NCI-H1105 treated with DMSO at 0.1 percent for 48 hours (cell line): ENCODE measurements at places on chromosomes 13 and 19.

GRCh38 chr19:8161135-8161646, 11.8 kb upstream of the FBN3 start:
- DNase-seq: no peak

GRCh38 chr13:20904908-20905307, 2.4 kb upstream of the XPO4 start:
- DNase-seq: no peak

DNA sequence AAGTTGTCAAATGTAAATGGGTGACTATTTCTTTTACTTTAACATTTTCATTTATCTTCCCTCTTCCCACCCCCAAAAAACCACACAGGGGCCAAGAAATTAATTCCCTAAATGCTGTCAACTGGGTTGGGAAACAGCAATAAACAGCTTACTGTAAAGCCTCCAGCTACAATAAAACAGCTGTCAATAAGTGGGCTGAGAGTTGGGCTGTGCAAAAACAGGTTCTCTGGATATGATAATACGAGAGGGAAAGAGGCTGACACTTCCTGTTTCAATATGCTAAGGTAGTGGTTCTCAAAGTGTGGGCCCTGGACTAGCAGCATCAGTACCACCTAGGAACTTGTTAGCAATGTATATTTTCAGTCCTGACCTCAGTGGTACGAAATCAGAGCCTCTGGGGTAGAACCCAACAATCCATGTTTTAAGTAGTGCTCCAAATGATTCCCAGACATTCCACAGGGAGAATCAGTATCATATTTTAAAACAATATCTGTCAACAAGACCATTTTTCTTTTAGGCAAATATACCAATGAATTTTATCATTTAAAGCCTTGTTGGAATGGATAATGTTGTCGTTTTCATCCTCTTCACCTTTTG, 8.4 kb downstream of the PCDH9 start:
- no peak for DNase-seq

DNA sequence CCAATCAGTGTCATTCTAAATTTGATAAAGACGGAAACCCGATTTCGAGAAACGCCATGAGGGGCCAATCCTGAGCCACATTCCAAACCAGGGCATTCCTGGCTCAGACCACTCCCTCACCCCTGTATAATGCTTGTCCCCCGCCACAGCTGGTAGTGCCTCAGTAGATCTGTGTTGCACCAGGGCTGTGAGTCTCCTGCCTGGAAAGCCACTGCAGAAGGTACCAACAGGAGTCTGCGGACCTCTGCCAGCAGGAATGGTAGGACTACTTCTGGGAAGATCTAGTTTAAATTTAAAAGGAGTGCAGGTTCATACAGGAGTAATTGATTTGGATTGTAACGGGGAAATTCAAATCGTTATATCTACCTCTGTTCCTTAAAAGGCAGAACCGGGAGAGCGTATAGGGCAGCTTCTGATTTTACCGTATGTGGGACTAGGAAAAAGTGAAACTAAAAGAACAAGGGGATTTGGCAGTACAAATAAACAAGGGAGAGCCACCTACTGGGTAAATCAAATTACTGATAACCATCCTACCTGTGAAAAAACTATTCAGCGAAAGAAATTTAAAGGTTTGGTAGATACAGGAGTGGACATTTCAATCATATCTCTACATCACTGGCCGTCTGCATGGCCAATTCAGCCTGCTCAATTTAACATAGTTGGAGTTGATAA, 20.8 kb upstream of the ZNF266 start:
- peak; percentile 5 for DNase-seq

DNA sequence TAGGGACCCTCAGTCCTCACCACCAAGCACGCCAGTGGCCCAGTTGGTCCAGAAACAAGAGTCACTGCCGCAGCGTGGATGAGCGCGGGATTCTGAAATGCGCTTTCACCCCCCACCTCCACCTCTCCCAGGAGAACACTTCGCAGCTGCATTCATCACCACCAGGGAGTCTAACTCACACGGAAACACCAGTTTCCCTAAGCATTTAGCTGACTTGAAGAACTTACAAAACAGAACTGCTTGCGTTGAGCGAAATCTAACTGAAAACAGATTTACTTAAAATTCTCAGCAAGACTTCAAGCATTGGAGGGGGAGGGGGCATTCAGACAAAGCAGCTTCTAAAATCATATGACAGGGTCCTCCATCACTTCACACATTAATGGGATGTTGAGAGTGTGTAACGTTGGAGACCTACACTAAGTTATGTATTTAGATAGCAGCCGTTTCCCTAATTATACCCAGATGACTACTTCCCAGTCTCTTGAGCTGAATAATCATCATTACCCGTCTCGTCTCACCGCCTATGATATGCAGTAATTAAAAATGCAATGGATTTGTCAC, 258.2 kb upstream of the IRS2 start:
- DNase-seq: peak; percentile 92

DNA sequence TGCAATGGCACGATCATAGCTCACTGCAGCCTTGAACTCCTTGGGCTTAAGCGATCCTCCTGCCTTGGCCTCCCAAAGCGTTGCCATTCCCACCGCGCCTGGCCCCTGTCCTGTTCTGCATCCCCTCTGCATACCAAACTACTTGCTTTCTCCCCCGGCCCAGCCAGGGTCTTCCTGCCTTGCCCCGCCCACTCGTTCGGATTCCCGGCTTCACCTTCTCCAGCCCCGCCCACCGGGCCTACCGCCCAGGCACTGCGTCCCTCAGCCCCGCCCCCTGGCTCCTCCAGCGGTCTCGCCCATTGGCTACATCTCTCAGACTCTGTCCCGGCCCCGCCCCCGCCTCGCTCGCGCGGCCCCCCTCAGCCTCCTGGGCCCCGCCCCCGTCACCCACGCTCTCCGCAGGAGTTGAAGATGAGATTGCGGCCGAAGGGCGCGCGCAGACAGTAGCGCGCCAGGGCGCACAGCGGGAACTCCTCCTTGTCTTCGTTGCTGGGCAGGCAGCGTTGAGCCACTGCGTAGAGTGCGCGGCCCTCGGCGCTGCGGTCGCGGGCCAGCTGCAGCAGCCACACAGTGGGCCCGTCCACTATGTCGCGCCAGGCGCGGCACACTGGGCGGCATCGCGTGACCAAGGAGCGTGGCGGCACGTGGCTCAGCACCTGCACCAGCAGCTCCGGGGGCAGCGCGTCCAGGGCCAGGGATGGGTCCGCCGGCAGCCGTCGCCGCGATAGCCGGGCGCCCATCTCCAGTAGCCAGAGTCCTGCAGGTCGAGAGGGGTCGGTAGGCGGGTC, 19.0 kb downstream of the MRPS12 start:
- no peak for DNase-seq

- no peak for DNase-seq
Measured at GRCh38 chr19:33686687-33687480, 65.1 kb downstream of the CHST8 start.

DNA sequence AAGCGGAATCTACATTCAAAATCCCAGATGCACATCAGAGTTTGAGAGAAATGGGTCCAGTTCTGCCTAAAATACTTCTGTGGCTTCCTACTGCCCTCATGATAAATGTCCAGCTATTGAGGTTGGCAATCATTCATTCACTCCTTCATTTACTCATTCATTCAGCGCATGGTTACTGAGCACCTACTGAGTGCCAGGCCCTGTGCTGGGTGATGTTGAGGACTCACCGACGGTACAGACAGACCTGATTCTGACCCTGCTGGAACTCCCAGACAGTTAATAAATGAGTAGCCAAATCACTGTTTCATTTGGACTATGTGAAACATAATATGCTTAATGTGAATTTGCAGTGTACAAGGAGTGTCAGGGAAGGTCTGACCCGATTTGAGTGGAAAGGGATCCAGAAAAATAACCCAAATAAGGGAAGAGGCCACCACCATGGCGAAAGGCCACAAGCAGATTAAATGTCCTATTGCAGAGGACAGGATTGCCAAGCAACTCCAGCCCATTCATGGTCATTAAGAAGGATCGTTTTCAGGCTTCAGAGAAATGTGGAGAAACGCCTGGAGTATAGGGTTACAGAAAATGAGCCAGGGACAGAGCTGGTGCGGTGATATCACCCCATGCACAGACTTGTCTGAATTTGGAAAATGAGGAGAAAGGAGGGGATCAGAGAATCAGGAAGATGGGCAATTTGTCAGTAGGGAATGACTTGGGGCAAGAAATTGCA, 20.5 kb downstream of the DYRK1B start:
- DNase-seq: no peak

GRCh38 chr13:53254500-53254899, 225.9 kb downstream of the OLFM4 start:
- DNase-seq: no peak

DNA sequence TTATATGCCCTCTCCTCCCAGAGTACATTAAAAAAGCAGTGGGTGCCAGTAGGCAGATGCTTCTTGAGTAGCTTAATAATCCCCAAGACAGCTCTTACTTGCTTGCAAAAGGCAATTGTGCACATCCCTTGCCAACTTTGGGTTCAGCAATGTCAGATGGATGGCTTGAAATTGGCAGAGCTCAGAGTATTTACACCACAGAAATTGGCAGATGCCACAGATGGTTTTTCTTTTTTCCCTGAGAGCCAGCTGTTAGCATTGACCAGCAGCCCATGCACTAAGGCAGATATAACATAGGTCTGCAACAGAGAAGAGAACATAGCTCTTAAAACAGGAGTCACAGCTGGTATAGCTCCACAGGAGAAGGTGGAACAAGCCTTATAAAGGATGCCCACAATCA, 18.4 kb upstream of the RNASEH2B start:
- DNase-seq: no peak

GRCh38 chr13:89584058-89584620, 1763.3 kb upstream of the MIR17HG start:
- DNase-seq: no peak

GRCh38 chr13:41458761-41459431, 1.5 kb downstream of the RGCC start:
- no peak for DNase-seq

DNA sequence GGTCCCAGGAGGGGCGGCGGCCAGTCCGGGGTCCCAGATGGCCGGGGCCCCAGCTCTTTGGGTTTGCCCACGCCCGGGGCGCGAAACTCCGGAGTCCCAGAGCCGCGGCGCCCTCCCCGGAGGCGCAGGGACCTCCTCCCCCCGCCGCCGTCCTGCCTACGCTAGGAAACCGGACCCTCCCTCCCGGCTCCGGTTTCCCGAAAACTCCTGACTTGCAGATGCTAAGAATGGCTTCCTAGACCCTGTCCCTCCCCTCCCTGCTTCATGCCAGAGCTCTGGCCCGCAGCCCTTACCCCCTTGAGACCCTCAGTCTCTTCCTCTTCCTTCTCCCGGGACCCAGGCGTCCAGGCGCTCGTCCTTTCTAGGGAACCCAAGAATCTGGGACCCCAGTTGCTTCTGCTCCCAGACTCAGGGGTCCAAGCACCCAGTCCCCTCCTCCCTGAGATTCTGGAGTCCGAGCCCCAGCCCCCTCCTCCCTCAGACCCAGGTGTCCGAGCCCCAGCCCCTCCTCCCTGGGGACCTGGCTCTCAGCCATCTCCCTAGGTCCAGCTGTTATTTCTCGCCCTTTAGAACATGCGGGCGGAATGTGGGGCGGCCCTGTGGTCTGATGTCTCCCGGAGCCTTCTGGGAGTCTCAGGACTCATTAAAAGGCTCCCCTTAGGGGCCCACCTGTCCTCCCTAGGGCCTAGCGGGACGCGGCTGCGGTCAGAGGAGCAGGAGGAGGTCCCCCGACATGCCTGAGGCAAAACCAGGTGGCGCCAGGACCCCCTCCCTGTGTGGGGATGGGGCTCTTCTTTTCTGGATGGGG, at the start of gene MYBPC2:
Gene MYBPC2 (plus strand): TSS at position 672 of the 808 bp plus-strand sequence. CDS start 62 bp downstream, at position 734.
- peak; percentile 18 for DNase-seq

GRCh38 chr13:39577838-39578491, 25.0 kb downstream of the LHFPL6 start:
- DNase-seq: peak; percentile 24

GRCh38 chr13:105202354-105202753, 1333.1 kb downstream of the EFNB2 start:
- no peak for DNase-seq
